ENCODE measurements at places on chromosomes 1 and 21.

DNA sequence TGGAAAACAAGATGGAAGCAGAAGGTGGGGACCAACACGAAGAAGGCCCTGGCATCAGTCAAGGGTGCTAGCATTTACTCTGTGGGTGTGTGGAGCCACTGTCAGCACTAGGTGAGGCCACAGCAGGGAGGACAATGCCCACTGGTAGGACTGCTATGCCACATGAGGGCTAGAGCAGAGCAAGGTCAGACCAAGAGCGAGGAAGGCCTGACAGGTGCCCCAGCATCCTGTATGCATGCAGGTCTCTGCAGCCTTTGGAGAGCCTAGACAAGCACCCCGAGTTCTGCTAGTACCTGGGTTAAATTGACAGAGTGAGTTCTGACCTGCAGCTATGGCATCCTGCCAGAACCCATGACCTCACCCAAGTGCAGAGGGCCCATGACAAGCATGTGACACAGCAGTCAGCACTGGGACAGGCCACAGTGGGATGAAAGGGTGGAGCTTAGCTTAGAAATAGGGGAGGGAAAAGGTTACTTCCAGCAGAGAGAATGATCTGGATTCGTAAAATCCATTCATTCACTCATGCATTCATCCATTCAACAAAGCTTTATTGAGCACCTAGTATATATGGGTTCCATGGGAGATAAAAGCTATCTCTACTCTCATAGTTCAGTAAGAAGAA is 9.0 kb upstream of the CSF1 start:
- DNase-seq, result no peak

- no peak for DNase-seq
Measured at GRCh38 chr21:29434081-29434480, 135.4 kb downstream of the BACH1 start.

DNA sequence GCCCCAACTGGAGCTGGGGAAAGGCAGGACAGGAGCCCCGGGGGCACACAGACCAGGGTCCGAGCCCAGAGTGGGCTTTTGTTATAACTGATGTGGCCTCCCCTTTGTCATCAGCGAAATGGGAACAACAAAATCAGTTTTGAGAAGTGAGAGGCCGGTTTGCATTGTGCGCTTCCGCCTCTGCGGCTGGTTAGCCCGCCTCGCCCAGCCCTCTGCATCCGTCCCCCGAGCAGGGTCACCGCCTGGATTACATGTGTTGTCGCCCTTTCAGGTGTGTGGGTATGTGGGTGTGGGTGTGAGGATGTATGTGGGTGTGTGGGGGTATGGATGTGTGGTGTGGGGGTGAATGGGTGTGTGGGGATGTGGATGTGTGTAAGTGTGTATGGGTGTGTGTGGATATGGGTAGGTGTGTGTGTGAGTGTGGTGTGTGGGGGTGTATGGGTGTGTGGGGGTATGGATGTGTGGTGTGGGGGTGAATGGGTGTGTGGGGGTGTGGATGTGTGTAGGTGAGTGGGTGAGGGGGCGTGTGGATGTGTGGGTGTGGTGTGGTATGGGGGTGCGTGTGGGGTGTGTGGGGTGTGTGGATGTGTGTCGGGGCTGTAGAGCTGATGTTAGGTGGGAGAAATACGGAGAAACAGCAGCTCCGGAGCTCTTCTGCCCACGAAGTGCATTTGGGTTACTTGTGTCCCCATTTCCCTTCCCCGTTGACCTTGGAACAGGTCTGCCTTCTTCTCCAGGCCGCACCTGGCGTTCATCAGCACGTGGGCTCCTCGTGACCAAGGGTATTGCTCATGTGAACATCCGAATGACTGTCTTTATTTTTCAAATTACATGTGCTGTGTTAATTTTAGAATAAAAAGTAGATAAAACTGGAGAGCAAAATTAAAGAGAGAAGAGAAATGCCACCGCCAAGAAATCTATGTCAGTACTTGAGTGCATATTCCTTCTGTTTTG is 67.6 kb downstream of the FHAD1 start:
- no peak for DNase-seq

DNA sequence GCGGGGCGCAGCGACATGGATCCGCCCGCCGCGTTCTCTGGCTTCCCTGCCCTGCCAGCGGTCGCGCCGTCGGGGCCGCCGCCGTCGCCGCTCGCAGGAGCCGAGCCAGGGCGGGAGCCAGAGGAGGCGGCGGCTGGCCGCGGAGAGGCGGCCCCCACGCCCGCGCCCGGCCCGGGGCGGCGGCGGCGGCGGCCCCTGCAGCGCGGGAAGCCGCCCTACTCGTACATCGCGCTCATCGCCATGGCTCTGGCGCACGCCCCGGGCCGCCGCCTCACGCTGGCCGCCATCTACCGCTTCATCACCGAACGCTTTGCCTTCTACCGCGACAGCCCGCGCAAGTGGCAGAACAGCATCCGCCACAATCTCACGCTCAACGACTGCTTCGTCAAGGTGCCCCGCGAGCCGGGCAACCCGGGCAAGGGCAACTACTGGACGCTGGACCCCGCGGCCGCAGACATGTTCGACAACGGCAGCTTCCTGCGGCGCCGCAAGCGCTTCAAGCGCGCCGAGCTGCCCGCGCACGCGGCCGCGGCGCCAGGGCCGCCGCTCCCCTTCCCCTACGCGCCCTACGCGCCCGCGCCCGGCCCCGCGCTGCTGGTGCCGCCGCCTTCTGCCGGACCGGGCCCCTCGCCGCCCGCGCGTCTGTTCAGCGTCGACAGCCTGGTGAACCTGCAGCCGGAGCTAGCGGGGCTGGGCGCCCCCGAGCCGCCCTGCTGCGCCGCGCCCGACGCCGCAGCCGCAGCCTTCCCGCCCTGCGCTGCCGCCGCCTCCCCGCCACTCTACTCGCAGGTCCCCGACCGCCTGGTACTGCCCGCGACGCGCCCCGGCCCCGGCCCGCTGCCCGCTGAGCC is 459 bp downstream of the FOXE3 start:
- no peak for DNase-seq

- DNase-seq, result no peak
Measured at GRCh38 chr1:147496571-147497210, 44.6 kb upstream of the BCL9 start.

Data from CD4-positive, alpha-beta T cell treated with Interleukin-4 for 1 hour (primary cell).